Hematopoietic multipotent progenitor cell (in vitro differentiated cells): ENCODE measurements at places on chromosomes 12 and 14. TPM values are rescaled to one million over a fixed set of nuclear protein-coding genes. Genes with fewer than 3 reads are reported as not detected.

Gene AICDA
- total RNA-seq: not detected

Gene MYF6
- total RNA-seq: not detected

Gene ADAMTS20
- not detected for total RNA-seq

DNA sequence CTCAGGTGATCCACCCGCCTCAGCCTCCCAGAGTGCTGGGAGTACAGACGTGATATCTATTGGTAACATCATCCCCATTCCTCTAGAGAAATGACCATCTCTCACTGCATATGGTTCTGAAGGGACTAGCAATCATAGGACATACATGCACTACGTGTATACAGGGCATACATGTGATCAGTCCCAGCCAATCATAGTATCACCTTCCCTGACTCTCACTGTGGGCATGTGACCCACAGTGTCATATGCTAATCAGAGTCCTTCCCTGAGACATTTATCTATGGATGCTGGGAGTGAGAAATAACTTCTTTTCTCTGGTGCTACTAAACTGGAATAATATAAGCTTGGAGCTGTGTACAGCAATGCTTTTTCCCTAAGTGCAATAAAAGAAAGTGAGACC is 12.1 kb upstream of the FBXW8 start:
- no peak for DNase-seq

GRCh38 chr12:10849425-10849878 is at the start of gene PRR4:
Gene PRR4, minus strand, starts transcription at chr12:10849475. Its CDS starts 38 bp downstream, at chr12:10849437.
- DNase-seq: no peak

Gene SPATA7
- total RNA-seq: 7.5 TPM

- no peak for DNase-seq
Observed at GRCh38 chr12:110717037-110717436, 25.7 kb downstream of the PPP1CC start.

- no peak for DNase-seq
Observed at GRCh38 chr12:85657836-85658630, 178.2 kb downstream of the RASSF9 start.

Gene TRHDE
- under 0.01 TPM for total RNA-seq

Gene KRT86
- total RNA-seq: under 0.01 TPM

DNA sequence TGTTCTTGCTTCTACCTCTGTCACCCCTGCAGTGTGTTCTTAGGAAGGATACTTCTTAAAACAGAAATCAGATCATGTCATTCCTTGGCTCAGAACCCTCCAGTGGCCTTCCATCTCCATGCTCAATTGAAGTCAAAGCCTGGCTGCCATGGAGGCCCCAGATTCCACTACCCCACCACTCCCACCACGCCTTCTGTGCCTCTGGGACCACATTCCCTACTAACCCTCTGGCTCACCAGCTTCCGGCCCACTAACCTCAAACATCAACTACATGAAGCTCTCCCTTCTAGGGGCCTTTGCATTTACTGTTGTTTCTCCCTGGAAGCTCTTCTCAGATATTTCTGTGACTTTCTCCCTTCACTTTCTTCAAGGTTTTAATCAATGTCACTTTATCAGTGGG is 76.1 kb upstream of the REP15 start:
- DNase-seq: no peak
